Progenitor cell of endocrine pancreas (in vitro differentiated cells): ENCODE measurements at places on chromosomes 6 and 20.

DNA sequence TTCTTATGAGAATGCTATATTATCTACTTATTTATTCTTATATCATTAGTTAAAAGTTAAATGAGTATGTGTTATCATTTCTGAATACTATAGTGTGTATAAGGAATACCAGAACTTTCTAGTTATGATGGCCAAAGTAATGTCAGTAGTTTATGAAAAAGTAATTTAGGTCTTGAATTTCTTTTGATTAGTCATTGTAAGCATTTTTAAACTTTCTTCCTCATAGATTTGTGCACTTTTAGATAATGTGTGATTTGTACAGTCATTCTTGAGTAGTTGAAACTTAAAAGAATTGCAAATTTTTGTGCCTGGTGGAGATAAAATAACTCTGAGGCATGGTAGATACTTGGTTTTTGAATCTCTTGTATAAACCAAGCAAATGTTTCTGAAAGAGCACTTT, 311.3 kb downstream of the CDKAL1 start:
- DNase-seq = no peak

DNA sequence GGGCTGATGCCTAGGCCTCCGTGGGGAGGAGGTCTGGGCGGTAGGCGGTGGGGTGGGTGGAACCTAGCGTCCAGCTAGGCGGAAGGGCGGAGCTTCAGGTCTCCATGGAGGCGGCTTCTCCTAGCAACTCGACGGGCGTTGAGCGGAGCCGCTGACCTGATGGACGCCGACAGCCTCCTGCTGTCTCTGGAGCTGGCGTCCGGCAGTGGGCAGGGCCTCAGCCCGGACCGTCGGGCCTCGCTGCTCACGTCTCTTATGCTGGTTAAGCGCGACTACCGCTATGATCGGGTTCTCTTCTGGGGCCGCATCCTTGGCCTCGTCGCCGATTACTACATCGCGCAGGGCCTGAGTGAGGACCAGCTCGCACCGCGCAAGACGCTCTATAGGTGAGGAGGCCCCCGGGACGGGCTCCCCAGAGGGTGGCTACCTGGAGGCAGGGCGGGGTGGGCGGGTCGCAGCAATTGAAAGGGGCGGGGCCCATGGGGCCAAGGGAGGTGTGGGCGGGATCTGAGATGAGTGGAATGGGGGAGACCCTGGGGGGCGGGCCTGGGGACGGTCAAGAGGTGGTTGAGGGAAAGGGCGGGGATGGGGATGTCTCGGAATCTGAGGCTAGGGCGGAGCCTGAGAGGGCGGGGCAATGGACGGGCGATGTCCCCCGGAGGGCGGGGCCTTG, at the start of gene RSPH9:
RSPH9 (plus strand) TSS at position 97 of the 673 bp plus-strand sequence; CDS start at position 160, 63 bp downstream.
- peak; percentile 34 for DNase-seq

- no peak for DNase-seq
Observed at GRCh38 chr20:38872036-38872435, 54.2 kb upstream of the FAM83D start.

GRCh38 chr20:12358006-12358654, 440.4 kb downstream of the BTBD3 start:
- DNase-seq = no peak

DNA sequence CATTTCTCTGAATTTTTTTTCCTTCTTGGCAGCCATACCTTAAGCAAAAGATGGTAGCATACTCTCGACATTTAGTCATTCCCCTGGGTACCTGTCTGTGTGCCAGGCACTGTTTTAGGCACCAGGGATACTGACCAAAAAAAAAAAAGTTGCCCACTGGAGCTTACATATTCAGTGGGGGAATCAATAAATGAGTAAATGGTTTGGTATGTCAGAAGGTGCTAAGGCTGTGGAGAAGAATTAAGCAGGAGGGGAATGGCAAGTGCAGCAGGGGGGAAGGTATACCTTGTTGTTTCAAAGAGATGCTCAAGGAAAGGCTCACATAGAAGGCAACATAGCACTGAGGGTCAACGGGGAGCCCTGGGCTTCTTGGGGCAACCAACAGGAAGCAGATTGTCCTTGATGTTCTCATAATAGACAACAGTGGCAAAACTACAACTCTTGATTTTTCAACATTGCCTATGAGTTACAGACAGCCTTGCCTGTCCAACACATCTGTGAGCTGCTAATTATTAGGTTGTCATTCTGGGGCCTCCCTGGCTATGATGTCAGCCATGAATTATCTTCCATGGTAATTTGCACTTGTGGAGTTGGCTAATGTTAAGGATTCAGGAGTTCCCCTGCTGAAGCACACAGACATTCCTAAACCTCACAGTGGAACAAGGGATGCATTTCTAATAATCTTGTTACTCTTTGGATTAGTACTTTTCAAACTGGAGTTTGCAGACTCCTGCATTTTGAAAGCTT, 19.6 kb downstream of the NT5E start:
- DNase-seq = no peak

- DNase-seq = no peak
Observed at GRCh38 chr20:23164176-23164601, 78.1 kb upstream of the CD93 start.

DNA sequence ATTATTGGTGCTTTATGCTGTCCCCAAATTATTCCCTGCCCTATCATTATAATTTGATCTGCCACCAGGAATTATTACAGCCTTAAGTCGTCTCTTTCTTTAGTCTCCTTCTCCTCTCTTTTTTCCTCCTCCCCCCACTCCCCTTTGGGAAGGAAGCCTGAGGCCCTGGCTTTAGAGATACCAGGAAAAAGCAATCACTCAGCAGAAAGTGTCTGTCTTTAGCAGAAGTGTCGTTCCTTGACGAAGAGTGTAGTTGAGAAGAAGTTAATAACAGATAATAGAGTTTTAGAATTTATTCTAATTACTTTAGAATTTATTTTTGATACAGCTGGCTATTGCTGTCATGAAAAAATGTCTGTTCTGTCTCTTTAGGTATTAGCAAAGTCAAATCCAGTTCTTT, 16.5 kb downstream of the LIN28B start:
- DNase-seq = no peak

DNA sequence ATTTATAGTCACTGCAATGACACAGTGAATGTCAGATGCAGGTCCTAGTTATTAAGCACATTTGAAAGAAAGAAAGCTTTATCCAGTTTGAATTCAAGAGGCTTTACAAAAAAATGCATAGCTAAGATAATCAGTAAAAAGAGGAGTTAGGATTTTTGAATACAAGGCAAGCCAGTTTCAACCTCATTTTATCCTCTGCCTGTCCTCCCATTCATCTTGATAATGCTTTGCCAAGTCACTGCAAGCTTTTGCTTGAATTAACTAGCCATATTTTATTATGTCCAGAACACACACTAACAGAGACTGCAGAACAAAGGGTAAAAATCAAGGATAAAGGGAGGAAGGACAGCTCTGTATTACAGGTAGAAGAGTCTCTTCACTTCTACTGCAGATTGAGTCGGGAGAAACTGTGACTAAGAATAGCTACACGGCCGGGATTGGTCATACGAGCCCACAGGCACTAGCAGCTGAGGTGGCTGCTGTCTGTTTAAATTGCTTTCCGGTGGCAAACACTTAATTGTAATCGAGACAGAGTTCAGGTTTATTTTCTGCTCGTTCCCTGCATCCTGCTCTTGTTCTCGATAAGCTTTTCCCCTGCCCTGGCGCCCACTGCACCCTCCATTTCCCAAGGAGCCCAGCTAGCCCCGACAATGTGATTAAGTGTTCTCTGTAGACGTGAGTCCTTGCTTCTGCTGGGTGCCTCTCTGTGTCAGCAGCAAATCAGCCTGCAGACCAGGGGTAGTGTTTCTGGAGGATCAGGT, 30.5 kb upstream of the AKAP12 start:
- no peak for DNase-seq

DNA sequence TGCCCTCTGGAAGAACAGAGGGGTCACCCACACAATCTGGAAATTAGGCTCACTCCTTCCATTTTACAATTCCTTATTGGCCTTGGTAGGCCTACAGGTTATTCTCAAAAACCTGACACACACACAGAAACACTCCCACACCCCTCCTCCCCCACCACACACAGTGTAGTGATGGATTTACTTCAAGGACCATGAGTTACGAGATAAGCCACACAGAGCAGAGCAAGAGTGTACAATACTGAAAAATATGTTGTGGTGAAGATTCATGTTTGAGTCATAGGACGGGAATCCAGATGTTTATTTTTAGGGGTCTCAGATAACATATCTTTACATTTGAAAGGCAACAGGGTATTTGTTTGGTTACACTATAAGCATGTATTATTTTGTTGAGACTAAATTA, 291.9 kb downstream of the PLCB1 start:
- no peak for DNase-seq

GRCh38 chr6:154605178-154605881, 94.8 kb upstream of the CNKSR3 start:
- no peak for DNase-seq

DNA sequence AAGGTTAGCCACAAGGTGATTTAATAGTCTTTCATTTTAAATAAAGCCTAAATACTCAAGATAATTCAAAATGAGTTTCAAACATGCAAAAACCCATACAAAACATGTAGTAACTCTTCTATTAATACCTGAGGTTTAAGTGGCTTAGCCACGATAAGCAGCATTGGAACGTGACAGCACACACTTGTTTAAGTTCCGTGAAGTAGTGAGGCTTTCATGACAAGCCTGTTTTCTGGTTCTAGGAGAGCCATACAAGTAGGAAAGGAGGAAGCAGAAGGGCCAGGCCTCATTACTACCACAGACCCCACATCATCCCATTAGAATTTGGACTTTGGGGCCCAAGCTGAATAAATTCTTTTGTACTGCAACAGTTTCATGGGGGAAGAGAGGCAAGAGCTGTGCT, 54.3 kb upstream of the PRND start:
- no peak for DNase-seq

DNA sequence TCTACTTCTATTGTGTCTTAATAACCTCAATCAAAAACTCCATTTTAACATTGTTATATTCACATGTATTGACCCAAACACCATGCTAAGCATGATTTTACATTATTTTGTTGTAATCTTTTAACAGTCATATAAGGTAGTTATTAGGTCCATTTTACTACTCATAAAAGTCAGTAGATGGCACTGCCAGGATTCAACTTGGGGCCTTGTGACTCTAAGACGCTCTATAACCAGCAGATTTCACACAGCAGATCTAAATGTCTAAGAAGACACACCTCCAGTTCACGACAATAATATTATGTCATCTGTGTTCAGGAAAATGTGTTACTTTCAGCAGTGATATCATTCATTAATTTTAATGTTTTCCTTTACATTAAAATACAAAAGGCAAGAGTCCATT, 88.0 kb downstream of the FRK start:
- DNase-seq = no peak

DNA sequence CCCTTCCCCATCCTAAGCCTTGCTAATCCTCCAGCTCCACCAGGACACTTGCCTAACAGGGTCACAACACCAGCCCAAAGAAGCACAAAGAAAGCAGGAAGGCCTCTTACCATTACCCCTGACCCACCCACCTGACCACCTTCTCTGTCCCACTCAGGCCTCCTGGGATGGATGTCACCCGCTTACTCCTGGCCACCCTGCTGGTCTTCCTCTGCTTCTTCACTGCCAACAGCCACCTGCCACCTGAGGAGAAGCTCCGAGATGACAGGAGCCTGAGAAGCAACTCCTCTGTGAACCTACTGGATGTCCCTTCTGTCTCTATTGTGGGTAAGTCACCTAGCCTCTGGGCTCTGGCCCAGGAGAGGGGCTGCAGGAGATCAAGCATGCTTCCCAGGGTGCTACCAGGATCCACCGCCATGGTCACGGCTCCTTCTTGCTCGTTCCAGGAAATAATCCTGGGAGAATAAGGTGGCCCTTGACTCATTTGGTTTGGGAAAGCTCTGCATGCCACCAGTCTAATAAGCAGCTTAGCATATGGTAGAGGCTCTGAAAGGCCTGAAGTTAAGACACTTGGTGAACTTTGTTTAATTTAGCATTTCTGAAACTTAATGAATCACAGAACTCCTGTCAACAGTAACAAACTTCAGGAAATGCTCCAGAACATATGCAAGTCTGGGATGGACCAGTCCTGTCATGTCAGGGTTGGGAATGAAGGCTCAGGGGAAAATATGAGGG, 19.2 kb downstream of the ASIP start:
- no peak for DNase-seq

- DNase-seq = peak; percentile 76
Observed at GRCh38 chr6:41683523-41684310, 45.4 kb downstream of the MDFI start.

- no peak for DNase-seq
Observed at GRCh38 chr6:35069262-35069661, 71.9 kb downstream of the TCP11 start.

DNA sequence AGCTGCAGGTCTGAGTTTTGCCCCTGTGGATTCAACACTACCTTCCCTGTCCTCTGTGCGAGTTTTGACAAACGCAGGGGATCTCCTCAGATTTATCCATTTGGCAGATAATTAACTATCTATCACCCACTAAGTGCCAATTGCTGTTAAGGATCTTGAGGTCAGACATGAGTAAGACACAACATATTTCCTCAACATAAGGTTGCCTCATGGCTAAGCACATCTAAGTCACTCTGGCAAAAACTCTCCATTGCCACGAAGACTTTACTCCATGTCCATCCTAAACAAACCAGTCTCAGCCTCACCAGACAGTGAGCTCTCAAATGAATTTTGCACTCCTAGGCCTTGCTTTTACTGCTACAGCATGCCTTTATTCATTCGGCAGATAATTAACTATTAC, 408.4 kb downstream of the MAFB start:
- DNase-seq = no peak

DNA sequence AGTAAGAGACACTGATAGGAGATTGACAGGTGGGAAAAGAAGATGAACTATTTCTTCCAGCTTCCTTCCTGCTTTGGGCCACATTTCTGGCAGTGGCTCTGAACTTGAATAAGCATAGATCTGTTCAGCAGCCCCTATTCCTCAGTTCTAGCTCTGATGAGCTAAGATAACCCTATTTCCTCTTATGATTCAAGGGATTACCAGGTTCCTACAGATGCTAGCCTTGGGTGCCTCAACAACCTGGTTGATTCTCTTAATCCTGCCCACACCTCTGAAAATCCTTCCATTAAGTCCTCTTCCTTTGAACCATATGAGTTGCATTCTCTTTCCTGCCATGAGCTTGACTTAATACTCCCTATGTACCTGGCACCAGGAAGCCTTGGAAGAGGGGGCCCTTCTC, 49.8 kb upstream of the MOCS1 start:
- no peak for DNase-seq

- DNase-seq = no peak
Observed at GRCh38 chr20:1569415-1569881, 11.9 kb upstream of the SIRPD start.

GRCh38 chr6:12483712-12484111, 193.6 kb downstream of the EDN1 start:
- DNase-seq = no peak

GRCh38 chr6:27617046-27617687, 144.3 kb upstream of the ZNF184 start:
- no peak for DNase-seq
